Astrocyte (in vitro differentiated cells and primary cell): ENCODE measurements at places on chromosomes 1 and 21.
A peak's percentile ranks its signal among the peaks of the same experiment; 100 is the strongest.

GRCh38 chr1:70220015-70220414 is 1.2 kb upstream of the SRSF11 start:
- DNase-seq = no peak

DNA sequence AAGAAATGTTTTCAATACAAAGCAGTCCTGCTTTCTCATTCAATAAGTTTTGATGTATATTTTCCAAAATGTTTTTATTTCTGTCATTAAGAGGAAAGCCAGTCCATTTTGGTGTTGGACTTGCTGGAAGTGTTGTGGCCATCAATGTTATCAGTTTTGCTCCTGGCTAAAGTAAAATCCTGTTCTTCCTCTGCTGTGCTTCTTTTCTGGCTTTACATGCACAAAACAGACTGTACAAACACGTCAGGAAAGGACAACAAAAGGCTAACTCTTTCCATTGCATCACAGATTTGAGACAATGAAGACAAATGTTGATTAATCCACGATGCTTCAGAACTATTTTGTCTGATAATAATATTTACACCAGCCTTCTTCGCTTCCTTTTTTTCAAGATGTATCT is 735.4 kb downstream of the LTN1 start:
- no peak for DNase-seq

- no peak for DNase-seq
Measured at GRCh38 chr1:1240822-1241587, 5.5 kb downstream of the C1QTNF12 start.

GRCh38 chr1:205069371-205070125 is 14.7 kb downstream of the TMEM81 start:
- DNase-seq = no peak

GRCh38 chr1:71930511-71930910 is 351.8 kb downstream of the NEGR1 start:
- DNase-seq = no peak

DNA sequence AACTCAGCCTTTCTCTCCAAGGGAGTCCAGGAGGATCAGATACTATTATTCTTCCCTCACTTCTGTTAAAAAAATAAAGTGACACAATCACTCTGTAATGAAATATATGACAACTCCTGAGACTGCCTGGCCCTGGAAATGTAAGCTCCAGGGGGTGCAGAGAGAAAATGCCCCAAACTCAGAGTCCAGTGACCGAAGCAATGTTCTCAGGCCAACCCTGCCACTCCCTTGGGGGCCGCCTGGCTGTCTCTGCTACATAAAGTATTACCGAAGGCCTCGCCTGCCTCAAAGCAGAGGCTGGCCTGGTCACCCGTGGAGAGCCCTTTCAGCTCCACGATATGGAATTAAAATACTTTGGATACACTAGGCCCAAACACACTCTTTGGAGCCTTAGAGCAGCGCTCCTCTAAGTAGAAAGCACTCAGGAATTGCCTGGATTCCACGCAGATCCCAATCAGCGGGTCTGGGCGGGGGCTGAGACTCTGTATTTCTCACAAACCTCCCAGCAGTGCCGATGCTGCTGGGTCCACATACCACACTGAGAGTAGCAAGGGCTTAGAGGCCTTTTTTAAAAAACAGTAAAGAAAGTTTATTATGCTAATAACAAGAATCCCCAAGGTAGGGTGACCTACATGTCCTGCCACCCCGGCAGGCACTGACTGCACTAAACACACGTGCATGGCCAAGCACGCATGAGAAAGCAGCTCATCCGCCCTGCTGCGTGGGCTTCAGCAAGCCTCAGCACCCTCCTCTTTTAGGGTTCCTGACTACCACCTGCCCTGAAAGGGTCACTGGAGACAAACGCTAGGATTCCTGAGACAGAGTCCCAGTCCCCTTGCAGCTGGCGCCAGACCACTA is 31.1 kb downstream of the TMCO4 start:
- no peak for DNase-seq

- peak; percentile 3 for DNase-seq
Measured at GRCh38 chr1:5856246-5856815, 135.9 kb downstream of the NPHP4 start.

GRCh38 chr1:115978292-115978941 is 2.1 kb downstream of the SLC22A15 start:
- DNase-seq = no peak

GRCh38 chr1:150530491-150531159 is 15.1 kb downstream of the FALEC start:
- DNase-seq = no peak

- no peak for DNase-seq
Measured at GRCh38 chr1:244444854-244445253, 6.9 kb downstream of the ADSS2 start.

GRCh38 chr1:151993084-151993733 is 450 bp downstream of the S100A10 start:
- DNase-seq = peak; percentile 26

DNA sequence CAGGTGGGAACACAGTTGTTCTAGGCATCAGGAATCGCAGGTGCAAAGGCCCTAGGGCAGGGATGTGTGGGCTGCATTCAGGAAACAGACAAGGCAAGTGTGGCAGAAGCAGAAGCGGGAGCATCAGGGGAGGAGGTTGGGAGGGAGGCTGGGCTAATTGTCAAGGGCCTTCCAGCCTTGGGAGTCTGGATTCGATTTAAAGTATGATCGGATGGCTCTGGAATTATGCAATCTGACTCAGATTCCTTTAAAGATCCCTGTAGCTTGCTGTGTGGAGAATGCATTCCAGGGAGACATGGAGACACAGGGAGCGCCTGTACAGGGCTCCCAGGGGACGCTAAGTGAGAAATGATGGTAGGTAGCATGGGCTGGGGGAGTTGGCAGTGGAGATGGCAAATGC is 86.5 kb downstream of the LACTBL1 start:
- peak; percentile 61 for DNase-seq

GRCh38 chr21:43370091-43370658 is 56.8 kb downstream of the SIK1 start:
- DNase-seq = peak; percentile 36

- DNase-seq = peak; percentile 99
Measured at GRCh38 chr1:59150577-59151386, 146.1 kb upstream of the FGGY start.

- DNase-seq = no peak
Measured at GRCh38 chr1:244383278-244383884, 68.3 kb downstream of the ADSS2 start.

DNA sequence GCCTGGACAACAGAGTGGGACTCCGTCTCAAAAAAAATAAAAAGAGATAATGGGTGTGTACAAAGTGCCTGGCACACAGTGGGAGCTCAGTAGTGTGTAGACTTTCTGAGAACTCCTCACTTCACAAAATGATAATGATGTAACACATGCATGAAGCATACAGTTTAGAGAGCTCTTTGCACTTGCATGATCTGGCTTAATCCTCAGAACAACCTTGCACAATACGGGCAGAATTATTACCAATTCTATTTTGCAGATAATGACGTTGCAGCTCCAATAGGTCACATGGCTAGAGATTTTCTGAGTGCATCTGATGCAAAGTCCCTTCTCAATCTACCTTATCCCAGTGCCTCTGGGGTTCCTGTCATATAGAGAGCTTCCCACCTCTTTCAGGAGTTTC is 71.4 kb downstream of the CD247 start:
- no peak for DNase-seq

- peak; percentile 5 for DNase-seq
Measured at GRCh38 chr1:73611681-73612080, 586.3 kb downstream of the LRRIQ3 start.

- DNase-seq = peak; percentile 64
Measured at GRCh38 chr1:27545271-27545670, 55.3 kb upstream of the WASF2 start.

DNA sequence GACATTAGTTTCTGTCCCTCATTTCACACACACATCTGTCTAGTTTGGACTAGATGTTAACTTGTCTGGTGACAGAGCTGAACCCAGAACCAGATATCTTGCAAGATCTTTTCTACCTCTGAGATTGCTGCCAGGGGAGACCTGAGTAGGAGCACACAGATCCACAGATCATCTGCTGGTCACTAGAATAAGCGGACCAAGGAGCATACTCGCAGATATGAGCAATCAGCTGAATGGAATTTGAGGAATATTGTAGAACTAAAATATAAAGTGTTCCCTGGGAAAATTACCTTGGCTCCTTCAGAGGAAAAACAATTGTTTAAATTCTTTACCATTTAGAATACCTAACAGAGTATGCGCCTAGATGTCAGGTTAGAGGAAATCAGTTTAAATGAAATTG is 90.7 kb downstream of the TNFSF18 start:
- peak; percentile 77 for DNase-seq

DNA sequence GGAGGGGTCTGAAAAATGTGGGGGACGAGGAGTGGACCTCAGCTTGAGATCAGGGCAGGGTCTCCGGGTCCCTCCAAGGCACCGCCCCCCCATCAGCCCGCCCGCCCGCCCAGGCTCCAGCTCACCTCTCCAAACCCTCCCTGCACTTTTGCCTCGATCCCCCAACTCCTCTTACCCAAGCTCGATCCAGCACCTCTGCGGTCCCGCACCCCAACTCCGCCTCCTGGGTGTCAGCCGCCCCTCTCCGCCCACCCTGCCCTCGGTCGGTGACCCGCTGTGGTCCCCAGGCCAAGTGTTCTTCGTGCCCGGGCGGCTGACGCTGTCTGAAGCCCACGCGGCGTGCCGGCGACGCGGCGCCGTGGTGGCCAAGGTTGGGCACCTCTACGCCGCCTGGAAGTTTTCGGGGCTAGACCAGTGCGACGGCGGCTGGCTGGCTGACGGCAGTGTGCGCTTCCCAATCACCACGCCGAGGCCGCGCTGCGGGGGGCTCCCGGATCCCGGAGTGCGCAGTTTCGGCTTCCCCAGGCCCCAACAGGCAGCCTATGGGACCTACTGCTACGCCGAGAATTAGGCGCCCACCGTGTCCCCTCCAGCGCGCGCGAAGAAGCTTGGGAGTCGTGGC is 5.7 kb downstream of the HAPLN2 start:
- DNase-seq = no peak
